Stimulated activated CD4-positive, alpha-beta T cell treated with anti-CD3 and anti-CD28 coated beads, Interleukin-4, amount 100 ng/mL, for 4 hours (primary cell): ENCODE measurements at places on chromosomes 13 and 19.
A peak's percentile ranks its signal among the peaks of the same experiment; 100 is the strongest.

DNA sequence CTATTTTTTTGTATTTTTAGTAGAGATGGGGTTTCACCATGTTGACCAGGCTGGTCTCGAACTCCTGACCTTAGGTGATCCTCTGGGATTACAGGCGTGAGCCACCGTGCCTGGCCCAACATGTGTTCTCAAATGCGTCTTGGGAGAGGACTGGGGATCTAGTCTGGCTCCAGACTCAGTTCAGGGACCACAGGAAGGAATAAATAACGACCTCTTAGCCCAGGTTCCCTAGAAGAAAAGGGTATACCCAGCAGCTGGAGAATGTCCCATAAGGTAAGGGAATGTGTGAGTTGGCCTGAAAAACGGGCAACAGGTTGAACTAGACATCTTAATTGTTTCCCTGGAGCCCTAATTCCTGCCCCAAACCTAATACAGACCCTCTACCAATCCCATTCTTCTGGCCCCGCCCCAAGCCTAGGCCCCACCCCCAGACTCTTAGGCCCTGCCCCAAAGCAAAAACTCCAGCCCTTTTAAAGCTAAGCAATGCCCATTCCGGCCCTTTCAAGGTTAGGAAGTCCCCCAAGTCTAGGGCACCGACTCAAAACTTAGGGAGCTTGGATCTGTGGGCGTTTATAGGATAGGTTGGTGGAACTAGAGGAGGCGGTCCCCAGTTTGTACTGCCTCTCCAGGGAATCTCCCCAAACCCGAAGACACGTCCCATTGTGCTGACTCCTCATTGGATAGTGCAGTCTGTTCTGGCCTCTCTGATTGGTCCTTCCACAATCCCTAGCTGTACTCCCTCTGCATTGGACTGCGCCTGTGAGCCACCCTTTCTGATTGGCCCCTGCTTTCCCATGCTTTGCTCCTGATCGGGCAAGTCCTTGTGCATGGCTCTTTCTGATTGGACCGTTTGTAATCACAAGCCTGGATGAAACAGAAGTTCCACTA lies 5.4 kb upstream of the LRFN1 start:
- no peak for DNase-seq

- DNase-seq: no peak
Measured at GRCh38 chr19:33701565-33701964, 79.8 kb downstream of the CHST8 start.

- DNase-seq: no peak
Measured at GRCh38 chr19:8334458-8335342, 8.4 kb downstream of the KANK3 start.

- DNase-seq: no peak
Measured at GRCh38 chr13:103068836-103069235, 2.6 kb upstream of the SLC10A2 start.

DNA sequence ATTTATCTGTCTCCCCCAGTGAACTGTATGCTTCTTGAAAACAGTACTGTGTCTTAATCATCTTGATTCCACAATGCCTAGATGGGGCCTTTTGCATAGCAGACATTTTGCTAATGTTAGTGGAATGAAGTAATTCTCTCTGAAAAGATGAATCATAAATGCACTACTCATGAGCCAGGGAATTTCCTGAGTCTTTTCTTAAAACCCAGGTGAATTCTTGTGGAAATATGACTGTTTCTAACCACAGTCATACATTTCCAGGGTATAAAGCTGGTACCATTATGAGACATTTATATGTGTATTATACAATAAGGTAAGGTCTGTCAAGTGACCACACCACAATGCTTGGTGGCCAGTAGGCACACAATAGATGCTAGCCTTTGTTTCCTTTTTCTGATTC lies 5.5 kb upstream of the KCTD4 start:
- DNase-seq: no peak

DNA sequence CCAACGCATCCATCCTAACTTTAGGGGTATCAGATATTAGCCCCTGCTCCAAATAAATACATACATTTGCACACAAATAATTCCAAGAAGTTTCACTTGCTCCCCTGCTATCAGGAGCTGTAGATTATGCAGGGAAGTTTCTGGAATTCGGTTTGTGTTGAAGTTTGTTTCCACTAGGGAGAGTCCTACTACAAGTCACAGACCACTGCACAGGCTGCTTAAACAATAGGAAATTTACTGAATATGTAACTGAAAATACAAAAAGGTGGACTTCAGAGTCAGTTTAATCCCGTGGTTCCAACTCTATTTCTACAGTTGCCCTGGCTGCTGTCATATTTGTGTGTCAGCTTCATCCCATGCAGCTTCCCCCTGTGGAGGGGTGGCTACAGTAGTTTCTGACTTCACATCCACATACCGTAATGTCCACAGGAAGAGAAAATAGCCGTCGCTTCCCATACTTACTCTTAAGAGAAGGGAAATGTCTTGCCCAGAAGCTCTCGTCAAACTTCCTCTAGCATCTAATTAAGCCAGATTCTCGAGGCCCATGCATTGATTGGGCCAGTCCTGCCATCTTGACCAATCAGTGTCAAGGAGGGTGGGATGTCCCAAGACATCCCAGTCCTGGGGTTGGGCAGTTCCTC lies 286.6 kb downstream of the COG6 start:
- no peak for DNase-seq

DNA sequence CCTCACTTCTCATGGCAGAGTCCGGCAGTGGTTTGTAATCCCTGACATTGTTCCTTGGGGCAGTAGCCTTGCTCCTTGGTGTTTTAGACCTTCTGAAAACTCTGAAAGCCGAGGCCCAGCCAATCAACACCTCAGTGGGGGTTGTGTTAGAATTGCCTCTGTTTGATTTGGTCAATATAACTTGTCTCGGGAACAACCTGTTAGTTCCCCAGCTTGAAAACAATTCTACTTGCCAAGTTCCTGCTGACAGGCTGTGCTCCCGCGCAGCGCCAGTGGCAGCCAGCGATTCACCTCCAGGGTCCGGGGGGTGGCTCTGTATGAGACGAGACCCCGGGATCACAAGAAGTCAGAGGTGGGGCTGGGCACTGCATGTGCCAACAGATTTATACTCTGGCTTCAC lies 81.4 kb upstream of the MEDAG start:
- no peak for DNase-seq

- DNase-seq: peak; percentile 91
Measured at GRCh38 chr13:79405831-79406596, at the start of gene RBM26. Gene RBM26 (minus strand): TSS chr13:79406255. CDS start chr13:79405774, 481 bp downstream.

GRCh38 chr19:18176367-18177310 lies 3.0 kb downstream of the IFI30 start:
- DNase-seq: no peak

DNA sequence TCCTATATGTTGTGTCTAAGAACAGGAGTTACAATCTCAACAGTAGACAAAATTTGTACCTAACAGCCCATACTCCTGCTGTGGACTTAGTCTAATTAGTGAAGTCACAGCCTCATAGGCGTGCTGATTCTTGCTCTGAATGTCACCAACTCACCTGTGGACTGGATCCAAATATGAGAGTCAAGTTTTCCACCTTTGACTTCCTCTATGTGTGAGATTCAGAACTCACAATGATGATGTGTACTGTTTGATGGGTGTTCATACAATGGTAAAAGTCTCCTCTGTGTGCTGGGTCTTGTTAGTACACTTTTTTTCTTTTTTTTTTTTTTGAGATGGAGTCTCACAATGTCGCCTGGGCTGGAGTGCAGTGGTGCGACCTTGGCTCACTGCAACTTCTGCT lies 7.8 kb upstream of the ZNF91 start:
- DNase-seq: no peak

- no peak for DNase-seq
Measured at GRCh38 chr19:47145639-47146486, 15.2 kb downstream of the SAE1 start.

DNA sequence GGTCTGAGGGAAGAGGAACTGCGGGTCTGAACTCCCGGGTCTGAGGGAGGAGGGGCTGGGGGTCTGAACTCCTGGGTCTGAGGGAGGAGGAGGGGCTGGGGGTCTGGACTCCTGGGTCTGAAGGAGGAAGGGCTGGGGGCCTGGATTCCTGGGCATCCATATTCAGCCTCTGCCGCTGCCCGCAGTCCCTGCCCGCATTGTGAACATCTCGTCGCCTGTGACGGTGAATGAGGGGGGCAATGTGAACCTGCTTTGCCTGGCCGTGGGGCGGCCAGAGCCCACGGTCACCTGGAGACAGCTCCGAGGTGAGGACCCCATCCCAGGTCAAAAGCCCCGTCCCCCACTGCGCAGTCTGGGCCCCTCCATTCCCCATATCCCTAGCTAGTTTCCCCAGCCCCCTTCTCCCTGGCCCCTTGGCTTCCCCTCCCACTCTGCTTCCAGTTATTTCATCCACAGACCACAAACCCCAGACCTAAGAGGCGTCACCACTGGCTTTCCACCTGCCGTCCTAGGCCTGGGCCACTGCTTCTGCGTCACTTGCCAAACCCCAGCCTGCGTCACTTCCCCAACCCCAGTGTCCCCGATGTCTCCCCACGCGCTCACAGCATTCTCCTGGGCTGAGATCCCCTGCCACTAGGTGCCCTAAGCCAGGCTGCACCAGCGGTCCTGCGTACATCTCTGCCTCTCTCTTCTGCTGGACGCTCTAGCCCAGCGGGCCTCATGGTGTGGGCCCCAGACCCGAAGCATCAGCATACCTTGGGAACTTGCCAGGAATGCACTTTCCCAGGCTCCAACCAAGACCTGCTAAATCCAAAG lies 13.9 kb downstream of the IGLON5 start:
- no peak for DNase-seq
